Stomach (tissue), 19 donors: ENCODE measurements at places on chromosomes 16 and 17. TPM values are rescaled to one million over a fixed set of nuclear protein-coding genes. Genes with fewer than 3 reads are reported as not detected.
A peak's percentile ranks its signal among the peaks of the same experiment; 100 is the strongest.

Gene TNRC6A
- 47.3 TPM for total RNA-seq

DNA sequence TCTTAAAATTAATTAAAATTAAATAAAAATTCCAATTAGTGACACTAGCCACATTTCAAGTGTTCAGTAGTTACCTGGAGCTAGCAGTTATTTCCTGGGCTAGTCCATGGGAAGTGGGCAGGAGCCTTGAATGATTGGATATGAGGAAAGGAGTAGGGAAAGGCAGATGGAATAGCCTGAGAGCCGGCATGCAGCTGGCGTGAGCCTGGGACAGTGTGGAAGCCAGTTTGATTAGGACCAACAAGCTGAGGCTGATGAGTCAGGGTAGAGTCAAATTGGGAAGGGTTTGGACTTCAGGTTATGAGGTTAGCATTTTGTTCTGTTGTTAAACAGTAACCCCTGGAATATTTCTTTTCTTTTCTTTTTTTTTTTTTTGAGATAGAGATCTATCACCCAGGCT, 15.3 kb upstream of the GNA13 start:
- peaks cover 27% of the 10 kb centered on the region for H3K4me1 ChIP-seq
- no peak for DNase-seq
- H3K27ac ChIP-seq = peak overlapping the region; percentile 61

Gene CTF1
- total RNA-seq = 0.29 TPM

GRCh38 chr17:67227488-67227887, 17.5 kb downstream of the HELZ start:
- DNase-seq = no peak
- H3K27me3 ChIP-seq = no peaks in the 10 kb centered on the region
- H3K36me3 ChIP-seq = peaks cover 13% of the 10 kb centered on the region

DNA sequence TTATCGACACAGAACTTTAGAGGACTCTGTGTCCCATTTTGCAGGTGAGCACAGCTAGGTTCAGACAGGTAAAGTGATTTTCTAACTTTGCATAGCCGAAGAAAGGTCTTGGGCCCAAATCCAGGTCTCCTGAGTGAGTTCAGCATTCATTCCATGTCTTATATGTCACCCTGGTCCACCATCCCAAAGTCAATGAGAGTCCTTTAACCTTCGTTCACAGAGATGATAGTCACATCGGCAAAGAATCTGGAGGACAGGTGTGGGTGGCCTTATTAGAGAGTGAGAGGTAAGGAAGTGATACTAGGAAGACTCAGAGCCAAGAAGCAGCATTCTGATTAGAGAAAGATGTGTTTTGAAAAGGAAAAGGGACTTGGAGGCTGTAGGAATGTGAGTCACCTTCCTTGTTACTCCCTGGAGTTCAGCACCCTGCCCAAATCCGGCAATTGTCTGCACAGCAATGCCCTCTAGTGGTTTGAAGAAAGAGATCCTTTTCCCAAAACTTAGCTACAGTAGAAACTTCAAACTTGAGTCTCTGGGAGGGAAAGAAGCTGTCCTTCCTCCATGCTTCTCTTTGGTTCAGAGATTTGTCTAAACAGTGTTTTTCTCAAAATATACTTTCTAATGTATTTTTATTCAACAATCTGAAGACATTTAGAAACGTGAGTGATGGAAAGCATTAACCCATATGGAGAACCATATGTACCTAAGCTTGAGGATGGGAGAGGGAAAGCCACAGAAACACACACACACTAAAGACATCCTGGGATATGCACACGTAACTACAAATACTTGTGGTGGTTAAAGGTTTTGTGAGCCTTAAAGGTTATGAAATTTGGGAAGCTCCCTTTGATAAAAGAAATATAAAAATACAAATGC, 96.4 kb upstream of the SHISA6 start:
- peak; percentile 78 for DNase-seq
- no peak overlapping the region for H3K4me3 ChIP-seq
- no peaks in the 10 kb centered on the region for H3K27me3 ChIP-seq

GRCh38 chr16:24539295-24539849, at the start of gene RBBP6:
RBBP6 (plus strand) TSS chr16:24539566; CDS start chr16:24540627, 1,061 bp downstream.
- H3K36me3 ChIP-seq = no peaks in the 10 kb centered on the region
- peak within 1 kb of the TSS; percentile 99 for H3K4me3 ChIP-seq
- peaks cover 34% of the 10 kb centered on the region for H3K4me1 ChIP-seq
- peak within 1 kb of the TSS; percentile 99 for H3K27ac ChIP-seq
- peak; percentile 96 for DNase-seq

- H3K36me3 ChIP-seq = no peaks in the 10 kb centered on the region
- H3K4me1 ChIP-seq = no peaks in the 10 kb centered on the region
- peaks cover 37% of the 10 kb centered on the region for H3K27me3 ChIP-seq
- no peak overlapping the region for H3K27ac ChIP-seq
These were observed 19.0 kb upstream of the MON1B start for GRCh38 chr16:77171745-77172635.

Gene SPIRE2
- total RNA-seq = 17.3 TPM

DNA sequence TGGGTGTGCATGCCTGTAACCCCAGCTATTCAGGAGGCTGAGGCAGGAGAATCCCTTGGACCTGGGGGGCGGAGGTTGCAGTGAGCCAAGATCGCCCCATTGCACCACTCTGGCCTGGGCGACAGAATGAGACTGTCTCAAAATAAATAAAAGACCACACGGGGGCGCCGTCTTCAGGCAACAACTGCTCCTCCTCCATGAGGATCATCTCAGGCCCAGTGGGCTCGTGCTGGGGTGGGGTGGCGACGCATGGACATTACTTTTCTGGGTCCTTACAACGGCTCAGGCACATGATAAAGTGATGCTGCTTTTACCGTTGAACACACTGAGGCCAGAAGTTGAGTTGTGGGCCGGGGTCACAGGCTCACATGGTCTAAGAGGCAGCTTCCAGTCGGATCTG, 56.2 kb downstream of the PRMT7 start:
- H3K27me3 ChIP-seq = no peaks in the 10 kb centered on the region
- peak; percentile 48 for DNase-seq

DNA sequence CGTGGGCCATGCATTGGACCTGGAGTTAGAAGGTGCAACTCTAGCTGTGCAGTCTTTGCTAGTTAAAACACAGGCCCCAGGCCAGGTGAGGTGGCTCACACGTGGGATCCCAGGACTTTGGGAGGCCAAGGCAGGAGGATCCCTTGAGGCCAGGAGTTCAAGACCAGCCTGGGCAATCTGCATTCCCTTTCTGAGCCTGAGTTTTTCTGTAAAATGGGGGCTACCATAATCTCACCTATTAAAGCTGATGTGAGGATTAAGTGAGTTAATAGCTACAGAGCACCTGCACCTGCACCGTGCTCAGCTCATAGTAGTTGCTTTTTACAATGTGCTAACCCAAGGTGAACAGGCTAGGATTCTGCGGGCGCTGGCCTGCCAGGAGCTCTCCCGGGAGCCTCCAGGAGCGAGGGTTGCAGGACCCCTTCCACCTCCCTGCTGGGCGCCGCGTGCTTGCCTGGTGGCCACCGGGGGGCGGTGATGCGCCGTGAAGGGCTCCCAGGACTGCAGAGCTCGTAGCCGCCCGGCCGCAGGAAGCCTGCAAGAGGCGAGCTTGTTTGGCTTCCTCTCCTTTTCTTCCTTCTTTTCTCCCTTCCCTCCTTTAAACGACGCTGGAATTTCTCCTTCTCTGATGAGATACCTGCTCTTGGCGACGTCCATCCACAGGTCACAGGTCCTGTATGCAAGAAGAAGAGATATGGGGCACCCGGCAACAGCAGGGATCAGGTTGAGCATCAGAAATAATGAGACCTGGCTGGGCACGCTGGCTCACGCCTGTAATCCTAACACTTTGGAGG, 51.3 kb downstream of the ZFP90 start:
- no peaks in the 10 kb centered on the region for H3K27me3 ChIP-seq
- H3K36me3 ChIP-seq = no peaks in the 10 kb centered on the region
- no peak overlapping the region for H3K27ac ChIP-seq
- no peak overlapping the region for H3K4me3 ChIP-seq
- DNase-seq = peak; percentile 74
